ENCODE measurements at places on chromosomes 6 and 20.
A peak's percentile ranks its signal among the peaks of the same experiment; 100 is the strongest.

- no peak for DNase-seq
Measured at GRCh38 chr20:49938173-49939163, 2.3 kb downstream of the RNF114 start.

DNA sequence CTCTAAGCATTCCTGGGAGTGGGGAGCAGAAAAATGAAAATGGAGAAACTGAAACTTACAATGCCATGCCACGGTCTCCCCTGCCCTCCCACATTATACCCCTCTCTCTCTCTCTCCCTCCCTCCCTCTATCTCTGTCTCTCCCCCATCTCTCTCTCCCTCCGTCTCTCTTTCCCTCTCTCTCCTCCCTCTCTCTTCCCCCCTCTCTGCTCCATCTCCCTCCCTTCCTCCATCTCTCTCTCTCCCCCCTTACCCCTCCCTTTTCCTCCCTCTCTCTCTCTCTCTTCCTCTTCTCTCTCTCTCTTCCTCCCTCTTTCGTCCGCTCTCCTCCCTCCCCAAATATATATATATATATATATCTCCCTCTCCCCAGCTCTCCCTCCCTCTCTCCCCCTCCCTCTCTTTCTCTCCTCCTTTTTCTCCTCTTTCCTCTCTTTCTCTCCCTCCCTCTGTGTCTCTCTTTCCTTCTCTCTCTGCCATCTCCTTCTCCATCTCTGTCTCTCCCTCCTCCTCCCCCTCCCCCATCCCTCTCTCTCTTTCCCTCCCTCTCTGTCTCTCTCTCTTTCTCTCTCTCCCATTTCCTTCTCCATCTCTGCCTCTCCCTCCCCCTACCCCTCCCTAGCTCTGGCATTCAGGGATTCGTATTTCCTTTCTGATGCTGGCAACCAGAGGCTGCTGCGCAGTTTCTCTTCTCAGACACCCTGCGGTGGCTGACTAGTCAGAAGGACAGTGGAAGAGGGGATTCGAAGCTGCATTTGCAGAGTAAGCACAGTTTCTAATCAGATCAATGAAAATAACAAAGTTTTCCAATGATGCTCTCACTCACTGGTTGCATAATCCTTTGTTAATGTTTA lies 13.9 kb upstream of the VAPB start:
- no peak for DNase-seq

DNA sequence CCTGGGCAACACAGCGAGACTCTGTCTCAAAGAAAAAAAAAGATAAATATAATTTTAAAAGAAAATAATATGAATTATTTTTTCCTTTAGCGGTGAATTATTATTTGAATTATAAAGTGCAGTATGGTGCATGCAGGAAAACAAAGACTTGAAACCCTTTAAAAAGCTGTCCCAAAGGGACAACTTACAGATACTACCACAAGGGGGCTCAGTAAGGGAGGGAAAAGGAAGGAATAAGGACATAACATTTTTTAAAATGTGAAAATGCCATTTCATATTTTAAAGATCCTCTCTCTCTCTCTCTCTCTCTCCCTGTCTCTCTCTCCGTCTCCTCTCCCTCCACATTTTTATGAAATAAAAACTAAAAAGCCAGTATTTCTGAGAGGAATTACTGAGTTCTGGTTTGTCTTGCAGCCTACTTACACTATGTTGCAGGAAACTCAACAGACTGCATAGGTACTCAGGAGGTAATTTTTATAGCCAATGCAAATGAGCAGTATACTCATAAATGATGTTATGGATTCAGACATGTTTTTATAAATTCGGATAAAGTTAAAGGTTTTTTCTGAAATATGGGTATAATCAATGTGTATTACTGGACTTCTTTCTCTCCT lies 455.0 kb upstream of the GJE1 start:
- DNase-seq = no peak

- DNase-seq = peak; percentile 100
Measured at GRCh38 chr6:41072836-41073202, at the start of gene NFYA. NFYA (plus strand) TSS chr6:41072974; CDS start chr6:41079090, 6,116 bp downstream.

- no peak for DNase-seq
Measured at GRCh38 chr20:51276296-51276695, 253.4 kb upstream of the KCNG1 start.

DNA sequence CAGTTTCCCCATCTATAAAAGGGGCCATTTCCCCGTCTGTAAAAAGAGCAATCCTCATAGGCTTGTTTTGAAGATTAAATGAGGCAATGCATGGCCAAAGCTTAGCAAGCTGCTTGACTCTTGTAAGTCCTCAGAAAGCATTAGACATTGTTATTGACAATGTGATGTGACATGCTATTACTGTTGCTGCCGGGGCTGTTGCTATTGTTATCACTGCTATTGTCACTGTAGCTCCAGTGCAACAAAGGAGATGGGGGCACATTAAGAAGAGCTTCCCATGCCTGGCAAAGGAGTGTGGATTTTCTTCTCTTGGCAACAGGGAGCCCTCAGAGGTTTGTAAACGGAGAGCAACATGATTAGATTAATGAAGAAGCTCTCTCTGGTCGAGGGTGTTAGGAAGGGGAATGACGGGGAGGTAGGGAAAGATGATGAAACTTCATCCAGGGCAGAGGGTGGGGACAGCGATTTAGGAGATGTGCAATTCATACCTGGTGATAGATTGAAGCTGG lies 33.1 kb upstream of the FAM83D start:
- DNase-seq = no peak

DNA sequence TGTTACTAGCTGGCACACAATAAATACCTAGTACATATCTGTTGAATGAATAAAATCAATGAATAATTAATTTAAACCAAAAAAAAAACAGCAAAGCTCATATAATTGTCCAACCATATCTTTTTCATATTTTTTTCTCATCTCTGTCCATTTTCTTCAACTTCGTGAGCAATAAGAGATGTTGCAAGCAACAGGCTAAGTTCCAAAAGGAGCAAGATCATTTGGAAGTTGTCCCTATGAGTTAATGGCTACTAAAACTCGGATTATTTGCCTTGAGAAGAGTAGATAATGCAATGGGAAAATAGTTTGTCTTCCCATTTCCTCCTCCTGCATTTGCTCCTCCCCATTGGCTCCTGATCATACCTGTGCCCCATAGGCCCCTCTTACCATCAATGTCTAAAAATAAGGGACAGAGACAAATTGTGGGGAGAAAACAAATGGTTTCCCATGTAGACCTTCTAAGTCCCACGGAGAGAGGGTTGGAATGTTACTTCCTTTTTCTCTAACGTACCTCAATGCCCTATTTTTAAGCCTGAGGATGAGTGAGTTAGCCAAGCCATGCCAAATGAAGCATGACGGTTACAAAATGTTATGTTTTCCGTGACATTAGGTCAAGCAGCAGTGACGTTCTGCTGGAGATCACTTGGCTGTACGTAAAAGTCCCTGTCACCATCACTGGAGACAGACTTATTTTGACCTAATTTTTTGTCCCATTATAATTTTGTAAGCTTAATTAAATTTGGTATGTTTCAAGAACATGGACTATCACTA lies 217.3 kb upstream of the PREP start:
- no peak for DNase-seq

DNA sequence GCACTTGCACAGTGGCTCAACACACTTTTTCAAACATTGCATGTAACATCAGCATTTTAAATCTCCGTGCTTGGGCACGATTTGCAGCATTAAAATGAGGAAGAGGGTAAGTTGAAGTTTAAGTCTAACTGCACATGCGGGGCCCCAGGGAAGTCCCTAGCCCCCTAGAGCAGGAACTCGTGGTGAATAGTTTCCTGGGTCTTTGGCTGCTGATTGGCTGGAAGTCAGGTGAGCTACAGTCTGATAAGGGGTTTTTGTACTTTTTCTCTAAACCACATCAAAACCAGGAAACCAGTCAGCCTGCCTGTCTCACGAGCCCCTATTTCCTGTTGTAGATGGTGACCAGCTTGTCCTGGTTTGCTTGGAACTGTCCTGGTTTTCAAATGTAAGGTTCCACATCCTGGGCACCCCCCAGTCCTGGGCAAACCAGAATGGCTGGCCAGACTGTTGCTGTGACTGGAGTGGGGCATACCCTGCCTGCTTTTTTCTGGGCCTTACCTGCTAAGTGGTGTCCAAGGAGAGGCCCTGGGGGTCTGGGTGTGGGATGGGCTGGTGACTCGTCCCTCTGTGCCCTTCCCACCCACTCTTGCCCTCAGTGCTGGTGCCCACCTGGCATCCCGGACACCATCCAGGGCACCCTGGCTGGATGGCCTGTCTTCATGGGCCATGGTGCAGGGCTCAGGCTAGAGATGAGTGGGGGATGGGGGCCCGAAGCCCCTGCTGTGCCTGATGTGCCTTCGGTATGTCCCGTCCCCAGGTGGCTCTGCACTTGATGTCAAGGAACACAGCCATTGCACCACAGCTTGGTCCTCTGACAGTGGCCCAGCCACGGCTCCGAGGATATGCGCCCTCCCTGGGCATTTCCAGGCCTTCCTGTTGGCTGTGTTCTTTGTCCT lies 31.8 kb downstream of the SUN5 start:
- DNase-seq = peak; percentile 69

GRCh38 chr6:149425224-149425623 lies 25.2 kb downstream of the SUMO4 start:
- DNase-seq = no peak

Data from stimulated activated CD8-positive, alpha-beta memory T cell treated with anti-CD3 and anti-CD28 coated beads, Interleukin-4, amount 100 ng/mL, for 1 hour (primary cell).